Omental fat pad (tissue), 4 donors: ENCODE measurements at places on chromosomes 2 and 18. TPM values are rescaled to one million over a fixed set of nuclear protein-coding genes. Genes with fewer than 3 reads are reported as not detected.

FSIP2 gene
- total RNA-seq: 1.3 TPM

AKAIN1 gene
- not detected for total RNA-seq

ALPG gene
- not detected for total RNA-seq

COL4A3 gene
- total RNA-seq: 1.7 TPM

MYO3B gene
- not detected for total RNA-seq
